ENCODE measurements at places on chromosomes 13 and 19. TPM values are rescaled to one million over a fixed set of nuclear protein-coding genes. Genes with fewer than 3 reads are reported as not detected.

DNA sequence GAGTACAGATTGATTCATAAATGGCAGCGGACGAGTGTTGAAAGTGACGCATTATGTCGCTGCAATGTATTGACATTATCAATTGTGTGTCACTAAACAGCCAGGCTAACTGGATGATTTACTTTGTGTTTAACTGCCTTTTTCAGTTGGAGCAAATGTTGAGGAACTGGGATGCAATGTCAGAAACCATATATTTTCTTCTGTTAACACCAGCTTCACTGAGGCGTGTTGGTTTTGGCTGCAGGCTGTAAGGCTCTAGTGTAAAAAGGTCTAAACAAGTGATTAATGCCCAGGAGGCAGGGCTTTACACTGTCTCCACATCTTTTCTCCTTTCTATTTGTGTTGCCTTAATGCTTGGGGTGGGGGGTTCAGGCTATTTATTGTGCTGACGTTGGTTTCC lies 80.1 kb downstream of the GGACT start:
- DNase-seq, result no peak

GRCh38 chr13:94859278-94859691 lies 146.9 kb upstream of the SOX21 start:
- no peak for DNase-seq

- DNase-seq, result no peak
These were observed 71.9 kb downstream of the DCLK1 start for GRCh38 chr13:36059321-36059720.

Gene CCDC169
- total RNA-seq, result 12.2 TPM

Gene KCNC3
- 0.27 TPM for total RNA-seq

- DNase-seq, result no peak
These were observed 14.7 kb downstream of the KBTBD6 start for GRCh38 chr13:41117869-41118268.

Gene SF3A2
- 29.9 TPM for total RNA-seq

DNA sequence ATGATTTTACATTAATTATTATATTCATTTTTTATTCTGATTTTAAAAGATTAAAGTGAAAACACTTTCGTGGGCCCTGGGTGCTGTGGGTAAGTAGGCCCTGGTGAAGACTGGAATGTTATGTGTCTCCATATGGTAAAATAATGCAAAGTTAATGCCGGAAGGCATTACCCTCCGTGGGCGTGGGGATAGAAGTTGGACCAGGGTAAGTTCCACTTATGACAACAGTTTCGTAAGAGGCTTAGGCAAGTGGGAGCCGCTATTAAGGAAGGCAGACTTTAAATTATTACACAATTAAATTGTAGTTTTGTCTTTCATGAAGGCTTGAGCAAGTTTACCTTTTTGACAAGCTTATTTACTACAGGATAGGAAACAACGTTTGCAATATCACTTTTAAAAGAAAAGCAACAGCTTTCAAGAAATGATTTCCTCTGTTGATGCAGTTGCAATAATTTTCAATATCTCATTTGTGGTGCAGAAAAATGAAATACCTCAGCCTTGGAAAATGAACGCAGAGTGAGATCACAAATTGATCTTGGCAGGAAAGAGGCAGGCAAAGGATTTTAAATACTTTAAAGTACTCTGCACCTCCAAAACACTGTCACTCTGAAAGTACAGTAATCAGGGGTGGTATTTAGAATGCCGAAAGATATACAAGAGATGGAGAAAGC lies 310.6 kb downstream of the DCT start:
- DNase-seq, result no peak

Gene APC2
- total RNA-seq, result not detected

DNA sequence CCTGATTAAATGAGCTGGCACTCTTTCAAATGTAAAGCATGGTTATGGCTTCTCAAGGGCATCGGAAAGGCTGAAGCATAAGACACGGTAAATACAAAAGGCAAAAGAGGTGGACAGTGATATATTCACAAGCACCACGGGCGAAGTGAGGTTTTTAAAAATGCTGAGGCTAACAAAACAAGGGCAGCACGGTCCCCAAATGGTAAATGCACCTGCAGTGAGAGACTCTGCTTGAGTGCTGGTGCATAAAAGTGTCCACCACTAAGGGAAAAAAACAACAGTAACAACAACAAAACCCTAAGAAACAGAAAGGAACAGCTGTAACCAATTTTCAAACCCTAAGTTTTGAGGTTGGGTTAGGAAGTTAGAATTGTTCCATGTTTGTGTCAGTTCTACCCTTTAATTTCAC lies 234.9 kb downstream of the PCDH9 start:
- DNase-seq, result no peak

Gene ZNF793
- 0.22 TPM for total RNA-seq

Gene RFPL4A
- total RNA-seq, result not detected
